ENCODE measurements at places on chromosomes 13 and 19. TPM values are rescaled to one million over a fixed set of nuclear protein-coding genes. Genes with fewer than 3 reads are reported as not detected.
A peak's percentile ranks its signal among the peaks of the same experiment; 100 is the strongest.

- H3K36me3 ChIP-seq: peaks cover 57% of the 10 kb centered on the region
- peaks cover 12% of the 10 kb centered on the region for H3K4me1 ChIP-seq
- no peak overlapping the region for H3K27ac ChIP-seq
- H3K27me3 ChIP-seq: peaks cover 9% of the 10 kb centered on the region
- no peak overlapping the region for H3K4me3 ChIP-seq
- no peak for DNase-seq
Observed at GRCh38 chr13:20980430-20980829, 77.9 kb upstream of the XPO4 start.

- no peak for DNase-seq
- peaks cover 19% of the 10 kb centered on the region for H3K27me3 ChIP-seq
Observed at GRCh38 chr13:99922631-99923404, 48.7 kb downstream of the ZIC5 start.

GRCh38 chr19:623974-624373, 9.4 kb downstream of the POLRMT start:
- peaks cover 15% of the 10 kb centered on the region for H3K36me3 ChIP-seq
- peak overlapping the region; percentile 89 for H3K27ac ChIP-seq
- peak overlapping the region; percentile 45 for H3K4me3 ChIP-seq
- peak; percentile 95 for DNase-seq

DNA sequence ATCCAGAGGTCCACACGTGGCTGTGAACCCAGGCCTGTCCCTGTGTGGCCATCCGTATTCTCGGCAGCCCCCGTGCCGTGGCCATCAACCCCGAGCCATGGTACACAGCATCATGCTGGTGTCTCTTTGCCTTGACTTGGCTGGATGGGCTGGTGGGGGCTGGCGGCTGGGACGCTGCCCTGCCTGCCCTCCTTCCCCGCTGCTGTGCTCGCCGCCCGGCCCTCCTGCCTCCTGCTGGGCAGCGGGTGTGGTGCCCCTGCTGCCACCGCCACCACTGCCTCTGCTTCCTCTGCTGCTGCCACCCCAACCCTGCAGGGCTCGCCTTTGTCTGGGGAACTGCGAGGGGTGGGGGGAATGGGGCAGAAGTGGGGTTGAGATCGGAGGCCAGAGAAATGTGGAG, 19.7 kb upstream of the EHD2 start:
- no peak overlapping the region for H3K27ac ChIP-seq
- peaks cover 4% of the 10 kb centered on the region for H3K36me3 ChIP-seq
- DNase-seq: no peak
- H3K4me3 ChIP-seq: no peak overlapping the region

- no peak for DNase-seq
- 0 out of 2 replicates have a peak, but pooled peaks cover 5% of the 10 kb centered on the region for H3K4me1 ChIP-seq
- H3K27ac ChIP-seq: no peak overlapping the region
- H3K4me3 ChIP-seq: no peak overlapping the region
- peaks cover 41% of the 10 kb centered on the region for H3K27me3 ChIP-seq
Observed at GRCh38 chr19:12841094-12841493, 2.8 kb downstream of the MAST1 start.

VSIG10L gene
- 2.1 TPM for total RNA-seq
